ENCODE measurements at places on chromosomes 5 and 9. TPM values are rescaled to one million over a fixed set of nuclear protein-coding genes. Genes with fewer than 3 reads are reported as not detected.

The MYO10 gene
- total RNA-seq: 29.0 TPM

The GMCL2 gene
- not detected for total RNA-seq

The QRFP gene
- not detected for total RNA-seq

The PCDHGB3 gene
- 0.59 TPM for total RNA-seq

The CCL21 gene
- total RNA-seq: 248 TPM

The IFNK gene
- not detected for total RNA-seq

GRCh38 chr5:107869438-107870115 is 198.8 kb upstream of the EFNA5 start:
- H3K27ac ChIP-seq: no peak overlapping the region
- DNase-seq: no peak
- no peaks in the 10 kb centered on the region for H3K27me3 ChIP-seq
- H3K4me1 ChIP-seq: no peaks in the 10 kb centered on the region
- no peaks in the 10 kb centered on the region for H3K36me3 ChIP-seq

- no peak overlapping the region for H3K4me3 ChIP-seq
- DNase-seq: no peak
- H3K27ac ChIP-seq: no peak overlapping the region
- no peaks in the 10 kb centered on the region for H3K4me1 ChIP-seq
Measured at GRCh38 chr5:662751-663435, 30.3 kb downstream of the TPPP start.

DNA sequence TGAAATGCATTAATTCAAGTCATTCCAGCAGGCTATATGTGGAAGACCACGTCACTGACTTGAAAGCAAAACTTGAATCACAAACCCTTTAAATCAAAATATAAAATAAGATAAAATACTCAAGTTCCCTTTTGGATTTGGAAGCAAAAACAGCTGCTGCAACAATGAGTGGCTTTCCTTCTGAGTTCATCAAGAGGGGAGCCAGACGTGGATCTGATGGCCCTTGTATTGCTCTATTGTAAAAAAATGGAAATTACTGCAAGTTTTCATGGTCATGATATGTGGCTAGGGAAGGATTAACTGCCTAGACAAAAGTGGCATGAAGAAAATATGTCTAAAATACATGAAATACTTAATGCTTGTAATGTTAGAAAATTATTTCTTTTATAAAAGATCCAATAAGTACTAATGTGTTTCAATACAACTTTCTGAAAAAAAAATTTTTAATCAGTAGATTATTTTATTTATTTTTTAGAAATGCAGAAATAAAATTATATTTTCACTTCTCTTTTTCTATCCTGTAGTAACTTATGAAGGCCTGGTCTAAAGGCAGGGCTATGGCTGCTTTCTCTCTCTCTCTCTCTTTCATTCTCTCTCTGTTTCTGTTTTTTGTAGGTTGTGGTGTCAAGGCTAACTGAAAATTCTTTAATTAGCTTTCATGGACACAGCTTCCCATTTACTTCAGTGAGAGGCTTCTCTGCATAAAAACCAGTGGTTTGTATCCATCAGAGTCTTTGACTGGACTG is 24.0 kb downstream of the LIX1 start:
- H3K36me3 ChIP-seq: no peaks in the 10 kb centered on the region
- no peaks in the 10 kb centered on the region for H3K4me1 ChIP-seq
- no peak for DNase-seq
- H3K27me3 ChIP-seq: no peaks in the 10 kb centered on the region
- H3K27ac ChIP-seq: no peak overlapping the region
- no peak overlapping the region for H3K4me3 ChIP-seq

DNA sequence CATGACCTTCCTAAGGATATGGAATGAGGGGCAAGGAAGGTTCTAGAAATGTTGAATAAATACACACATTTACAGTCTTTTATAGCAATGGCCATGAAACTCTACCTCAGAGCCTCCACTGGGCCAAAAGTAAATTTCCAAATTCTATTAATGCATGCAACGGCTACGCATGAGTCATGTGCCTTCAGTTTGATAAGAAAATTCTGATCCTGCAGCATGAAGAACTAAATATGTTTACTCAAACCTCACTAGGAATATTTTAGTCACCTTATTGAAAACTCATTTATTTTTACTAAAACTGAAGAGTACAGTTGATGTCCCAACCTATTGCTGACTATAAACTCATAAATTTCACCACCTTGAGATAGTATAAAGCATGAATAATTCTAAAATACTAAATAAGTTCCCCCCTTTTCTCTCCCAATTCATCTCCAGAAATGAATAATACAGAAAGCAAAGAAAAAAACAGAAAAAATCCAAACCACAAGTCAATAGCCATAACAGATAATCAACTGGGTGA is 92.4 kb downstream of the GNAQ start:
- H3K4me3 ChIP-seq: no peak overlapping the region
- peaks cover 10% of the 10 kb centered on the region for H3K4me1 ChIP-seq
- H3K27ac ChIP-seq: no peak overlapping the region
- no peaks in the 10 kb centered on the region for H3K36me3 ChIP-seq

- H3K4me1 ChIP-seq: no peaks in the 10 kb centered on the region
- no peak overlapping the region for H3K4me3 ChIP-seq
Measured at GRCh38 chr9:82333671-82334070, 345.1 kb downstream of the SPATA31D1 start.

- no peaks in the 10 kb centered on the region for H3K4me1 ChIP-seq
- no peak for DNase-seq
- H3K27me3 ChIP-seq: no peaks in the 10 kb centered on the region
- no peaks in the 10 kb centered on the region for H3K36me3 ChIP-seq
- no peak overlapping the region for H3K27ac ChIP-seq
Measured at GRCh38 chr9:16341177-16341576, 529.3 kb downstream of the BNC2 start.

DNA sequence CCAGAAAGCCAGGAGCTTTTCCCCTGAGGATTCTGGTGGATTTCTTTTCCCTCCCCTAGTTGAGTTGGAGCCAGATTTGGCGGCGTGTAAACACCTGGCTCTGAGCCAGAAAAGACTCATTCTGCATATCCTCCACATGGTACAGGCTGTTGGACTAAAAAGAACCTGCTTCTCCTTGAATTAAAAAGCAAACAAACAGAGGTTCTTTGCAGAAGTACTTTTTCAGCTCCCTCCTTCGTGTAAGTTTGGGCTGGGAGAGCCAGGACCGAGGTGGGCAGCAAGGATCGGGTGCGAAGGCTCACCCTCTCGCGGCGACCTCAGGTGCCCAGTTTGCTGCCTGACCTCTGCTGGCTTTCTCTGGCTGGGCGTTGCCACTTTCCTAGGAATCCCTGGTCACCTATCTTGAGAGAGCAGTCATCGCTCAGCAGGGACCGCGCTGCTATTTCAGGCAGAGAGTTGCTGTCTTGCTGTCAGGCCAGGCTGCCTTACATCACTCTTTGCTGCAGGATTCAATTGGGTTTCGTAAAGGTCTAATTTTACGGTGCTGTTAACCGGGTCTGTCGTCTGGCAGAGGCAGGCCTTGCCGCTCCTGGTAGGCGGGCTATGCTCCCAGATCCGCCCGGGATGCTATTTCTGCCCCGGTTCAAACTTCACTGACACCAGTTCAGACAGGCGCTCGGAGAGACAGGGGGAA is 3.2 kb downstream of the PAPPA start:
- H3K27ac ChIP-seq: peak overlapping the region; percentile 93
- H3K4me3 ChIP-seq: peak overlapping the region; percentile 33
- H3K27me3 ChIP-seq: no peaks in the 10 kb centered on the region

DNA sequence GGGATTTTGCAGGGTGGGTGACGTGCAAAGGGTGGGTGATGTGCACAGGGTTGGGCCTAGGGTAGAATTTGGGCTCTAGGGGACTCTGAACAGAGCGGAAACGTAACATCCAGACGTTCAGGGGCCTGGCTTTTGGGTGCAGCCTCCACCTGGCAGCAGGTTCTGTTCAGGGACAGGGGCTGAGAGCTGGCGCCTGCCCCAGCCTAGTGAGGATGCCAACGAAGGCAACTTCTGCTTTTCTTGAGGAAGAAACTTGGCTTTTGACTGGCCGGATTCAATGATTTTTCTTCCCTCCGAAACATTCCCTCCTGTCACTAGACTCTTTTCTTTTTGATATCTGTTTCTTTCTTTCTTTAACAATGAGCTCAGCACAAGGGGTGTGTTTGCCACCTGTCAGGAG is 38.6 kb upstream of the SLC6A19 start:
- H3K4me3 ChIP-seq: no peak overlapping the region
- H3K4me1 ChIP-seq: no peaks in the 10 kb centered on the region
- H3K27me3 ChIP-seq: no peaks in the 10 kb centered on the region
- no peak for DNase-seq
- no peak overlapping the region for H3K27ac ChIP-seq

- no peaks in the 10 kb centered on the region for H3K4me1 ChIP-seq
- H3K27ac ChIP-seq: no peak overlapping the region
- DNase-seq: no peak
- H3K4me3 ChIP-seq: no peak overlapping the region
- no peaks in the 10 kb centered on the region for H3K27me3 ChIP-seq
- no peaks in the 10 kb centered on the region for H3K36me3 ChIP-seq
Measured at GRCh38 chr5:179780362-179780761, 13.4 kb upstream of the LTC4S start.

GRCh38 chr5:95285409-95285755 is 488 bp upstream of the MCTP1 start:
- no peak overlapping the region for H3K27ac ChIP-seq
- H3K4me1 ChIP-seq: no peaks in the 10 kb centered on the region
- peaks cover 5% of the 10 kb centered on the region for H3K27me3 ChIP-seq

DNA sequence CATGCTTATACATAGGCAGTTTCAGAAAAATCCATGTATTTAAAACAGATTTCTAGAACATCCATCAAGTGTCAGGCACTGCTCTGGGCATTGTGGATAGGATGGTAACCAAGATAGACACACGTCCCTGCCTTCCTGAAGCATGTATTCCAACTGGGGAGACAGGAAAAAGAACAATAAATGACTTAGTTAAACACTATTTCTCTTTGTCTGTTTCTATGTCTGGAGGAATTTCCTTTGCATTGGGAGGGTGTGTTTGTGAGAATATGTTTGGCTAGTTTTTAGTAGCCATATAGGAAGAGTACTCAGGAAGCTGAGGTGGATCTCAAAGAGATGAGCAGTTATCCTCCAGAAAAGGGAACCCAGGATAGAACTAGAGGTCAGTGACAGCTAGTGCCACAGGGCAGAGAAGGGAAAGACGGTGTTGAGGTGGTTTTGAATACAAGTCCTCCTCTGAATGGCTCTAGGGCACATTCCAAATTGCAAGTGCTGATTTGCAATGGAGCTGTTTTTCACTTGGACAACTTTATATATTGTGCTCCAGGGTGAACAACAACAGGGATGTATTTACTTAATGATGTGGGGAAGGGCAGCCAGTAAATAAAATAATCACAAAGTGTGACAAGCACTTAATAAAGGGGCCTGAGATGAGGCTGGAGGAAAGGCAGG is 144.7 kb upstream of the SHB start:
- no peak overlapping the region for H3K4me3 ChIP-seq
- DNase-seq: no peak
- no peaks in the 10 kb centered on the region for H3K36me3 ChIP-seq
- no peak overlapping the region for H3K27ac ChIP-seq
- H3K4me1 ChIP-seq: no peaks in the 10 kb centered on the region
- no peaks in the 10 kb centered on the region for H3K27me3 ChIP-seq

GRCh38 chr9:127067603-127068220 is 54.7 kb downstream of the ANGPTL2 start:
- H3K36me3 ChIP-seq: no peaks in the 10 kb centered on the region
- H3K27ac ChIP-seq: no peak overlapping the region
- no peaks in the 10 kb centered on the region for H3K27me3 ChIP-seq

DNA sequence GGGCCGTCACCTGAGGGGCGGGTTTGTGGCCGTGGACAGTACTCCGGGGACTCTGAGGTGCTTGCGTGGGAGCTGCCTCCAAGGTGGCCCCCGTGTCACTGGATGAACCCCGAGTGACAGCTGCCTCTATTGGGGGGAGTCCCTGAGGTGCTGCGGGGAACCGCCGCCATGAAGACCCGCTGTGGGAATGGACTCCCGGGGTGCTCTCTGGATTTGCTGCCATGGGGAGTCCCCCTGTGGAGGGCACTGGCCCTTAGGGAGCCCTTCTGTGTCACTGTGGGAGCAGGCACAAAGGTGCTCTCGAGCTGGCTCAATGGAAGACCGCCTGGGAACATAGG is 100.2 kb upstream of the CCL21 start:
- no peaks in the 10 kb centered on the region for H3K36me3 ChIP-seq
- H3K27me3 ChIP-seq: no peaks in the 10 kb centered on the region
- no peaks in the 10 kb centered on the region for H3K4me1 ChIP-seq
- H3K4me3 ChIP-seq: no peak overlapping the region
- no peak overlapping the region for H3K27ac ChIP-seq
- no peak for DNase-seq
